ENCODE measurements at places on chromosomes 3 and 15.

GRCh38 chr3:85360742-85361387, 402.1 kb downstream of the CADM2 start:
- no peak for DNase-seq

DNA sequence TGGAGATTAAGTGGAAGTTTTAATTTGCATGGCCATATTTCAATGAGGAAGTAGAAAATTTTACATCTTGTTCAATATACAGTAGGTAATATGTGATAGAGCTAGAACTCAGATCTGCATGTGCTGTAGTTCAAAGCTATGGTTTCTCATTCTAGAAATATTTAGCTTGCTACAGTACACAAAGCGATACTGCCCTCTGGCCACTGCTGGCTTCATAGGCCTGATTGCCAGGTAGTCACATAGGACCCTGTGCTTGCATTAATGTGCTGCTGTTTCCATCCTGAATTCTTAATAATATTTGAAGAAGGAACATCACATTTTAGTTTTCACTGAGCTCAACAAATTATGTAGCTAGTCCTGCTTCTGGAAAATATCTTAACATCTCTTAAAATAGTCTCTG, 87.0 kb downstream of the PLSCR2 start:
- no peak for DNase-seq

GRCh38 chr3:167109746-167110145, 270.4 kb downstream of the ZBBX start:
- no peak for DNase-seq

- DNase-seq: no peak
Measured at GRCh38 chr3:33954956-33955355, 156.5 kb downstream of the PDCD6IP start.

DNA sequence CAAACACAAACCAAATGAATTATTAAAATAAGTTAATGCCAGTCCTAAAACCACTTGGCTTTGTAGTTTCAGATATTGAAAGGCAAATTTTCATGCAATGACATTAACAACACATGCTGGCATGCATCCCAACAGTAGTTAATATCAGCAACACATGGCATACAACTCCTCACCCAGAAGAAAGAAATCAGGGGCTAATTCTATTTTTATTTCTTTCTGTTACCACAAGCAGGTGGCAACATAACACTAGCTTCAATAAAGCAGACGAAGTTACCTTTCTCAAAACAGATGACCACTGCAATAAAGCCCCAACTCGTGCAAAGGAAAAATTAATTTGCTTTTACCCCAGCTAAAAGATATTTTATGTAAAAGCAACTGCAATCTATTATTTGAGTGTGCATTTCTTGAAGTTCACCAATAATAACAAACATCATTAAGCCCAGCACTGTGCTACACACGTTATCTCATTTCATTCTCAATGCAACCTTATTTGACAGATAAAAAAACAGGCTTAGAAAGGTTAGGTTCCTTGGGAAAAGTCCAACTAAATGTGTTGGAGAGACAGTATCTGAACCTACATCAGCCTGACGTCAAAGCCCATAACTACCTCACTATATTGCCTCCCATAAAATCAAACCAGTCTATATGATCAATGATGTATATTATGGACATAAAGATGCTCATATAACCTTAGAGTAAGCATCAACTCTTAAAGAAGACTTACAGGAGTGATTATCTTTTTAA, 2.8 kb downstream of the TOP2B start:
- DNase-seq: no peak

DNA sequence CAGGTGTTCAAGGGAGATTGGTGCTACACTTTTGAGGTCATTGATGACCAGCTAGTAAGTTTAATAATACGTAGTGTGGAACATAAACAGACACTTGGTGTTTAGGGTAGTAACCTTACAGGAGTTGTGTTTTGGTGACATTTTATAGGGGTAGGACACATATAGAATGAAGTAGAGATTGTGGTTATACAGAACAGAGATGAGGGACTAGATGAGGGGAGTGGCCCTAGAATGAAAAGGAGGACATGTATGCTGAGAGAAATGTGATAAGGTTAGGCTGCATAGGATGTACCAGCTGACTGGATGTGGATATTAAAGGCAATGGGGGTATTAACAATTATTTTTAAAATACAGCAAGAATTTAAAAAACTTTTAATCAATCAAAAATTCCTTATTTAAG, 8.0 kb downstream of the MBNL1 start:
- DNase-seq: no peak

DNA sequence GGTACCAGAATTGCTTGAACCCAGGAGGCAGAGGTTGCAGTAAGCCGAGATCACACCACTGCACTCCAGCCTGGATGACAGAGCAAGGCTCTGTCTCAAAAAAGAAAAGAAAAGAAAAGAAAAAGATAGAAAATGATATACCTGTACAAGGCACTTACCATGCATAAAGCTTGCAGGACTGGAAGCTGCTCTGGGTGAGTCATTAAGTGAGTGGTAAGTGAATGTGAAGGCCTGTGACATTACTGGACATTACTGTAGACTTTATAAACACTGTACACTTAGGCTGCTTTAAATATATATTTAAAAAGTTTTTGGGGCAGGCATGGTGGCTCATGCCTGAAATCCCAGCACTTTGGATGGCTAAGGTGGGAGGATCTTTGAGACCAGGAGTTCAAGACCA, 99.2 kb downstream of the SLMAP start:
- DNase-seq: no peak

DNA sequence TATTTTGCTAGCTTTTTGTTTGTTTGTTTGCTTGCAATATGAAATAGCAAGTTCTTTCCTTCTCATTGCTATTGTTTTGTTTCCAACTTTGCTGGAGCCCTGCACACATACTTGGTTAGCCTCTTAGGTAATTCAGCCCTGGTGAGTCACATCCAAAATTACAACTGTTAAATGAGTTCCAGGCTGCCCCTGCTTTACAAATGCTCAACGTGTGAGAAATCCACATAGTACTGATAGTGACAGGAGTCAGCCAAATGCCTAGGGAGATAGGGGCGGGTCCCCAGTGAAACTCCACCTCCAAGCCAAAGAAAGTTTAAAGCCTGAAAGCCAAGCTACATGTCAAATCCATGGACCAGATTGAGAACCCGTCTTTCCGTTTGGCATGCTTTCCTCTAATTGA, 81.3 kb upstream of the RNF7 start:
- DNase-seq: no peak

DNA sequence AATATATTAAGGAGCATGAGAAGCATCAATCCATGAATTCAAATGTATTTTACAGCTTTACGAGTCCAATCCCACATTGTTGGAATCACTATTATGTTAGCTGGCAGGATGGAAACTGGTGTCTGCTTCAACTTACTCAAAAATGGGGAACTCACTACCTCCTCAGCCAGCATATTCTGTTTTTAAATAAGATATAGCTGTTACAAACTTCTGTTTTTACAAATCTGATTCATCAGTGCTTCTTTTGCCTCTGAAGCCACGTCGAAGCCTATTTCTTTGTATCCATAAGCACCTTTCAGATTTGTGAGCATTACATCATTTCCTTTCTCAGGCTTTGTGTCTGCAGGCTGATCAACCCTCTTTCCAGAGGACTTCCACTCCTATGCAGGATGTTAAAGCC, 105.9 kb downstream of the TPRG1 start:
- no peak for DNase-seq

DNA sequence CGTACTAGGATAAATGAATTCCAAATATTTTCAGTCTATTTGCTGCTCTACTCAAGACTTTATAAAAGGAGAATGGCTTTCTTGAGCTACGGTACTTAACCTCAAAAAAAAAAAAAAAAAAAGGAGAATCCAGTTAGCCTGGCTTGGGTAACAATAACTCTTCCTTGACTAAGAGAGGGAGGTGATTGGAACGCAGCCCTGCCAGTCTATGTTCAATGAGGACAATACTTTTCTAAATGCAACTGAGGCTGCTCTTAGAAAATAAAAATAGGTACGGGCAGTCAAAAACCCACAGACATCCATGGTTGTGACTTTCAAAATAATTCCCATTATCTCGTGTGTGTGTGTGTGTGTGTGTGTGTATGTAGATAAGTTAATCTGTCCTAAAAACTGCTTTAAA, 661.7 kb upstream of the NAALADL2 start:
- DNase-seq: no peak

DNA sequence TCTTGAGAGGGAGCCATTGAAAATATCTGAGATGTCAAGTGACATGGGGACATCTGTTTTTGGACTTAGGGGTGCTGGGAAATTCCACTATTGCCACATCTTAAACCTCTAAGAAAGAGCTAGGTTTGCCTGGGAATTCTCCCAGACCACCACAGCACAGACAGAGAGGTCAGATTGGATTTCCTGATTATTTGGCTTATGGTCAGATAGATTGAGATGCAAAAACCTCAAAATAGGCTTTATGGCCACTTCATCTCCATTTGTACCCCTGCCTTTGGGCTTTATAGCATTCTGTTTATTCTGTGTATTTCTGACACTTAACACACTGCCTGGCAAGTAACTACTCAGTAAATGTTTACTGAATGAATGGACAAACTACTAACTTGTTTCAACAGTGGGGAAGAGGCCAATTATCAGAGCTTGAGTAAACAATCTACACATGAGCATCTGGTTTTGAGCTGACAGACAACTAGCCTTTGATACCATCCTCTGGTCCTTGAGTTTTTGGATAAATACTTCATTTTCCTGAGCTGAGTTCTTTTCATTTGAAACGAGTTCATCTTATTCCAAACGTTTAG, 81.8 kb downstream of the TP63 start:
- DNase-seq: no peak

DNA sequence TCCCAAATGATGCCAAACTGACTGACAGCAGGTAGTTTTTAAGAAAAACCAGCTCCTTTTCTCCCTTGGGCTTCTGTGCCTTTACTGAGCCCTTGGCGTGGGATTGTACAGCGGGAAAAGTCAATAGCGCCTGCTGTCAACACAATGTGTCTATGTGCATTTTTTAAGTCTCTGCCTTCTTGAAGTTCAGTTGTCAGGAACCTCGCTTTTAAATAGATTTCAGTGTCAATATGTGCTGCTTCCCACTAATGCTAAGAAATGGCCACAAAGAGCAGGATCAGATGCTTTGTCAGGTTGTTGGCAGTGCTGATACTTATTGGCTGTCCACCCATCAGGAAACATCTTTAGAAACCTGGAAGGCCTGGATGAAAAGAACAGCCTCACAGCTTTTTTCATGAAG, 424.4 kb downstream of the C3orf38 start:
- DNase-seq: no peak

DNA sequence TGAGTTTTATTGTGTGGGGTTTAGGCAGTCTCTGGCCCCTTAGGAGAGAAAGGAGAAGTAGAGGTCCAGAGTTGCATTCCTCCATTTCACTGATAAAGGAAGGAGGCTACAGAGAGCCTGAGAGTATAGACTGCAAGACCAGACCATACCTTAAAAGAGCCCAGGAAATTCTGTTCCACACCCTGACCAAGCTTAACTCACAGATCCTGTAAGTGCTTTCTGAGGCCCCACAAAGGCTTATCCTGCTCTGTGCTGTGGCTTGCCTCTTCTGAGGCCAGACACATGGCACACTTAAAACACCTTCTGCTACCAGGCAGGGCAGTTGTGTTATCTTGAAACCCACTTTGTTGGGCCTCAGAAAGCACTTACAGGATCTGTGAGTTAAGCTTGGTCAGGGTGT, 39.2 kb upstream of the LEKR1 start:
- no peak for DNase-seq

DNA sequence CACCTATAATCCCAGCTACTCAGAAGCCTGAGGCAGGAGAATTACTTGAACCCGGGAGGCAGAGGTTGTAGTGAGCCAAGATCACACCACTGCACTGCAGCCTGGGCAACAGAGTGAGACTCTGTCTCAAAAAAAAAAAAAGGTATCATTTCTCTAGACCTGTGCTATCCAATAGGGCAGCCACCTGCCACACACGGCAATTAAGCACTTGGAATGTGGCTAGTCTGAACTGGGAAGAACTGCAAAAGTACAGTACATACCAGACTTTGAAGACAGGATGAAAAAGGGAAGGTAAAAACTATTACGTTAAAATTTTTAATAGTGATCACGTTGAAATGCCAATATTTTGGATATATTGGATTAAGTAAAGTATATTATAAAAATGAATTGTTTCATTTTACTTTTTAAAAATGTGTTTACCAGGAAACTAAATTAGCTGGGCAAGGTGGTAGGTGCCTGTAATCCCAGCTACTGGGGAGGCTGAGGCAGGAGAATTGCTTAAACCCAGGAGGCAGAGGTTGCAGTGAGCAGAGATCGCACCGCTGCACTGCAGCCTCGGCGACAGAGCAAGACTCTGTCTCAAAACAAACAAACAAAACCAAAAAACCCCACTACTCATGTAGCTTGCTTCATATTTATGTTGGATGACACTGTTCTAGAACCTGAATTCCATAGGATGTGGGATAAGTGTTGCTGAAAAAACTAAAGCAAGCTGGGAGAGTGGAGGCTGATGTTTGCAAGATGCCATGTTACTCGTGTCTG, 2.3 kb downstream of the CYP8B1 start:
- DNase-seq: no peak

DNA sequence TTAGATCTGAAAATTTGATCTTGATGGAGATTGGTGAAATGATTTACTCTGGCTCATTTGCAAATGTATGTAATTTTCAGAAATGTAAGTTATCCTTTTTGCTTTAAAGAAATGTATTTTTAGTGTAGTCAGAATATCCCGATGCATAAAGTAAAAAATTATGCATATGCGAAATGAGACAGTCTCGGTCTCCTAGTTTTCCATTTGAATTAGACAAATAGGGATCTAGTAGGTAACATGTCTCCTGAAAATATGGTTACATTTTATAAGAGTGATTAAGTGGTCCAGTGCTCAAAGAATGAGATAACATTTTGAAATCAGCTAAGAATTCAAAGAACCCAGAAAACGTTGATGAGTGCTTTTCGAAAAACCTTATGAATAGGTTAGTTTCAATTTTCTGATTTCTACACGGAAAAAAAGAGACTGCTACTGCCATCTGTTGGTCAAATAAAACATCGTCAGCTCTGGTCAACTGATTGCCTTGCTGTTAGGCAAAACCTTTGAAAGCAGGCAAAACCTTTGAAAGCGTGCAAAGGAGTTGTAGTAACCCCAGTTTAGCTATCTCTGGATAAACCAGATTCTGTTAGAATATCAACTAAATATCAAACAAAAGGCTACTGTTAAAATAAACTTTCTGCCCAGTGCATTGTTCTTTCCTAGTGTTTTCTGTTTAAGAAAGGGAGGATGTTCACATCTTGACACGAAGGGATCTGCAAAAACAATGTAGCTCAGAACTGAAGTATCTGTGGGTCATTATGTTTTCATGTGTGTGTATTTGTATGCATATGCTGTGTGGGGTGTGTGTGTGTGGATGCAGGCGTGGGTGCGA, 59.3 kb upstream of the CHMP2B start:
- no peak for DNase-seq

All from thoracic aorta (tissue), 2 donors.